ENCODE measurements at places on chromosomes 6 and 20. TPM values are rescaled to one million over a fixed set of nuclear protein-coding genes. Genes with fewer than 3 reads are reported as not detected.

The GJA10 gene
- total RNA-seq: not detected

DNA sequence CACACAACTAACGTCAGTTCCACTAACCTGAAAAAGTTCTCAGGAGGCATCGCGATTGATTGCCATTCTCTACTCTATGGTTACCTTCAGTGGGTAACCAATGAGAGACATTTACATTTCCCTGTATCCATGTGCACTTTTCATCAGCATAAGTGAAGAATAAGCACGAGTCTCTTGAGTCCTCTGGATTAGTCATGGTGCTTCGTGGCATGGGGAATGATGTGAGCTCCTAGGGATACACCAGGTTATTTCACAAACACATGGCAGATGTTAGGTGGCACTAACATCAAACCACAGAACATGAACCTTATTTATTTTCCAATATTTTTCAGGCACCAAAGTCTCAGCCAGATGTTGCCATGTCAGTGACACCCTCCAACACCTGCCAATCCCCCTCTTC lies 64.0 kb downstream of the FYN start:
- peaks cover 4% of the 10 kb centered on the region for H3K36me3 ChIP-seq
- H3K4me1 ChIP-seq: no peaks in the 10 kb centered on the region

The AVP gene
- not detected for total RNA-seq

DNA sequence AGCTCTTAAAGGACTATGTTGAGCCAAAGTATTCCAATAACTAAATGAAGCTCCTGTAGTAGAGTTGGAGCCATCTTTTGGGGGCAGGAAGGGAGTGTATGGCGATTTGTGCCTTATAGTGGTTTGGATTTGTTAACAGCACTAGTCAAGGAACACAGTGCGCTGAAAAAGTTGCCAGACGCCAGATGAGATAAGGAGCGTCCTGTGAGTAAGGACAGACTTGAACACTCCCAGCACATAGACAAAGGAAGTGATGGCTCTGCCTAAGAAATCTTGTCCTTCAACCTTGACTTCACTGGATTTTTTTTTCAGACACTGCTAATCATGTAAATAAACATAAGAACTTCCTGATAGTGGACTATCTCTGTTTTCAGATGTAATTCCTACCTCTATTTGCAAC lies 136.9 kb downstream of the TRMT11 start:
- no peak overlapping the region for H3K4me3 ChIP-seq
- H3K27ac ChIP-seq: no peak overlapping the region
- H3K4me1 ChIP-seq: no peaks in the 10 kb centered on the region
- DNase-seq: no peak

The GPR63 gene
- 0.85 TPM for total RNA-seq

DNA sequence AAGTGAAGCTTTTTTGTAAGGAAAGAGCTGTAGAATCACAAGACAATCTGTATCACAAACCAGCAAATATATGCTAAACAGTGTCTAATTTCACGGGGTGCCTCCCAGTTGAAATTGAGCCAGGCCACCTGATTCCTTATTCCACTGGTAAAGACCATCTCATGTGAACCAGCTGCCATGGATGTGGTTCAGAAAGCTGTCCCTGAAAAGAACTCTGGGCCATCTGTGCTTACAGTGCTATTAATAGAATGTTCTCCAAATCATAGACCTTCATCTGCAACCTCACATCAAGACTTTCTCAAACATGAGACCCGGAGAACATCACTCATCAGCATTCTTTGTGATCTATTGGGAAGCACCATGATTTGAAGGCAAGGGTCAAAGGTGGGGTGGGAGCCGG lies 89.7 kb downstream of the FBXO5 start:
- no peaks in the 10 kb centered on the region for H3K4me1 ChIP-seq
- H3K27me3 ChIP-seq: no peaks in the 10 kb centered on the region
- H3K36me3 ChIP-seq: no peaks in the 10 kb centered on the region
- H3K27ac ChIP-seq: no peak overlapping the region

The SPATA25 gene
- total RNA-seq: 32.8 TPM

DNA sequence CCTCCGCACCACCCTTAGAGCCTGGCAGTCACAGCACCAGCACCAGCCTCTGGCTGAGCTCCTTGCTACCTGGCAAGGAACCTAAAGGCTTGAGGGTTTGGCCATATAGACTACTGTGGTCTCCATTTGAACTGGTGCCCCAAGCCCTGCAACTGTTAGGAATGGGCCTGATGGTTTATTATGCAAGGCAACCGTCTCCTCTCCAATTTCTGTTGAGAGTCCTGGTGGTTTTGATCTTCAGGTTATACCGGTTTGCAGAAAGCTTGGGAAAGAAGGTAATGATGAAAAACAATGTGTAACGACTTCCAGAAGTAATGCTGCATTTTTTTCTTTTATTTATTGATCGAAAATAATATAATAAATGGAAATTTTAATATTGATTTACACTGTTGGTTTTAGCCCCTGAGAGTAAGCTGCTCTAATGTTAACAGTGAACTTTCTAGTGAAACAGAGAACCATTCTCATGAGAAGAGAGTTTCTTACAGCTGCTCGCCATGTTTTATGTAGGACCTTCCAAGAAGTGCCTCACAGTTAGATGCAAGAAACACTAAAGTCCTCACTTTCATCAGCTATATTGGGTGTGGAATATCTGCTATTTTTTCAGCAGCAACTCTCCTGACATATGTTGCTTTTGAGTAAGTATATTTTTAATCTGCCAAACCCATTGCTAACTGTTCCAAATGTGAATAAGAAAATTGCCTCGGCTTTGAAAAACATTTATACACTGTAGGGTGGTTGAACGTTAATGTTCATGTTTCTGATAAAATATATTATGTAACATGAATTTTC lies 112.8 kb downstream of the ADGRG6 start:
- H3K4me1 ChIP-seq: no peaks in the 10 kb centered on the region
- no peaks in the 10 kb centered on the region for H3K27me3 ChIP-seq
- H3K27ac ChIP-seq: no peak overlapping the region

Data from ascending aorta (tissue), 2 donors.